ENCODE measurements at places on chromosomes 12 and 14. TPM values are rescaled to one million over a fixed set of nuclear protein-coding genes. Genes with fewer than 3 reads are reported as not detected.

The RAB35 gene
- 32.9 TPM for total RNA-seq

The OTX2 gene
- not detected for total RNA-seq

The CCDC175 gene
- total RNA-seq, result not detected

The SH2B3 gene
- total RNA-seq, result 16.1 TPM

The PLA2G1B gene
- total RNA-seq, result not detected

The TSPAN19 gene
- total RNA-seq, result not detected

The KCNH5 gene
- not detected for total RNA-seq

DNA sequence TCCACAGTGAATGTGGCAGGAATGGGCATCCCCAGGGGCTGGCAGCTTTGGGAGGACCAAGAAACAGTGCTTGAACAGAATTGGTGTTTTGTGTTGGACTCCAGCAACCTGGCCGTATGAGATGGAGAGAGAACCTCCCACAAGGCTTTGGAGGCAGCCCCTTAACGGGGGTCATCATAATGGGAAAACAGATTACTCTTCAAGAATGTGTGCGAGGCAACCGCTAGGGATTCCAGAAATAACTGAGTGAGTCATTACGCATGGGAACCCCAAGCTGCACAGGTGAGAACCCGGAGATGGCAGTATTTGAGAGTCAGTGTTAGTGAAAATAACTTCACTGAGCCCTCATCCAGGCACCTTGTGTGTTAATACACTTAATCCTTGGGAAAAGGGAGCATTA lies 567.8 kb upstream of the TBX3 start:
- no peak for DNase-seq

DNA sequence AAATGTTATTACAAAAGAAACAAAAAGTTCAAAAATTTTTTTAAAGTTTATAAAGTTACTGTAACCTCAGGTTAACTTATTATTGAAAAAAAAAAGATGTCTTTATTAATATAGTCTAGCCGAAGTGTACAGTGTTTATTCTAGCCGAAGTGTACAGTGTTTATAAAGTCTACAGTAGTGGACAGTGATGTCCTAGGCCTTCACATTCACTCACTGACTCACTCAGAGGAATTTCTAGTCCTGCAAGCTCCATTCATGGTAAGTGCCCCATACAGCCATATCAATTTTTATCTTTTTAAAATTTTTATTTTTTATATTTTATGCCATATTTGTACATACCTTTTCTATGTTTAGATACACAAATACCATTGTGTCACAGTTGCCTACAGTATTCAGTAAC lies 10.4 kb downstream of the ATG2B start:
- DNase-seq, result no peak

GRCh38 chr12:82857276-82857675 lies 170.6 kb downstream of the TMTC2 start:
- no peak for DNase-seq

GRCh38 chr14:34270361-34270760 lies 191.7 kb downstream of the SPTSSA start:
- no peak for DNase-seq

DNA sequence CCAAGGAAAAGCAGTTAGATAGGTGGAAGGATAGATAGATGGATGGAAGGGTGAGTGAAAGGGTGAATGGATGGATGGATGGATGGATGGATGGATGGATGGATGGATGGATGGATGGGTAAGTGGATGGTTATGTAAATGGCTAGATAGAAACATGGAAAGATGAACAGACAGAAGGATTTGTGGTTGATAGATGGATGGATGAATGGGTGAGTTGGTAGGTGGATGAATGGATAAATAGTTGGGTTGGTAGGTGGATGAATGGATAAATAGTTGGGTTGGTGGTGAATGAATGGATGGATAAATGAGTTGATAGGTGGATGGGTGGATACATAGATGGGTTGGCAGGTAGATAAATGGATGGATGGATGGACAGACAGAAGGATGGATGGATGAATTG lies 30.3 kb upstream of the FAM222A start:
- no peak for DNase-seq

- no peak for DNase-seq
Observed at GRCh38 chr12:58358369-58358768, 417.0 kb downstream of the ATP23 start.

GRCh38 chr14:85087201-85087600 lies 442.7 kb upstream of the FLRT2 start:
- DNase-seq, result no peak

DNA sequence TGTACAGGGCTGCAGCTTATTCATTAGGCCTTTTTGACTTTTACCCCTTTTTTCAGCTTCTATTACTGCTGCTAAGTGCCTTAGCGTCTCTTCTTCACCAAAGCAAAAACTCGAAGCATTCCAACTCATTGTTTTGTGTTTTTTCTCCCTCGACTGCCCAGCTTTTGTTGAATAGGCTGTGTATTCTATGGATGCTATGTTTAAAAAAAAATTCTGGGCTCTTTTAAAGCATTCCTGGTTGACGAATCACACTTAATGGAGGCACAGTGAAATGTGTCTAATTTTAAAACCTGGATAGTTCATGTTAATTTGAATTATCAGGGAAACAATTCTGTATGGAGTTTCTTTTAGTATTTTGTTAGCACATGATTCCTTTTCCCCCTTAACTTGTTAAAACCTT lies 29.7 kb downstream of the KTN1 start:
- no peak for DNase-seq

DNA sequence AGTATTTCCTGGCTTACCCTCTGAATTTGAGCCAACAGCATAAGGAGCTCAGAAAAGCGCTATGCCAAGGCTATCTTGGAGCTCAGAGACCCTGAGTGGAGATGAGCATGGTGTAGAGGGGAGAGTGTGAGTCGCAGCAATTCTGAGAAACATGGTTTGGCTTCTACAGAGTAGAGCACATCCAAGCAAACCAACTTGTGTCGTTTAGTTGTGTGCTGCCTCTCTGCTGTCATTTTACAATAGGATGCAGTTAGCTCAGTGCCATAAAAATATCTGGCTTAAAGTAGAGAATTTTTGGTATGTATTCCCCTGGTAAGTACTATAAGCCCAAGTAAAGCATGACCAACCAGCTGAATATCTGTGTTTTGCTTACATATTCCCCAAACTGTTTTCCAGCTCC lies 249.2 kb downstream of the TRHDE start:
- DNase-seq, result no peak
